Breast epithelium (tissue), 4 donors: ENCODE measurements at places on chromosomes 4 and X. TPM values are rescaled to one million over a fixed set of nuclear protein-coding genes. Genes with fewer than 3 reads are reported as not detected.

DNA sequence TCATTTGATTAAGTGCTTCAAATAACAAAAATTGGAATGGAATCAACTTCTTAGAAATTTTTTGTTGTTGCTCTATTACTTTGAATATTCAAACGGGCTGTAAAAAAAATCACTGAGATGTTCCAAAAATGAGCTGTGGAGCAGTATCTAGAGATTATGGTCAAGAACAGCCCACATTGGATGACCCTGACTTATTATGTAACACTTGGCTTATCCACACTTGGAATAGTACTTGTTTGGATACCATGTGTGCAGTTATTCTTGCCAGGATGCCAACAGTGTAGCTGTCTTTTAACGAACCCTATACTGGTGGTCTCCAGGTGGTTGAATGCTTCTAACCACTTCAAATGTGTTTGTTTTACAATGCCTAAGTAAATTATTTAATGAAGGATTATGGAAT lies 64.9 kb upstream of the CAMK2D start:
- DNase-seq, result no peak

- no peak for DNase-seq
Measured at GRCh38 chr4:40842318-40842717, 92.6 kb downstream of the NSUN7 start.

GRCh38 chr4:75997081-75997480 lies 6.3 kb upstream of the SDAD1 start:
- no peak for DNase-seq

DNA sequence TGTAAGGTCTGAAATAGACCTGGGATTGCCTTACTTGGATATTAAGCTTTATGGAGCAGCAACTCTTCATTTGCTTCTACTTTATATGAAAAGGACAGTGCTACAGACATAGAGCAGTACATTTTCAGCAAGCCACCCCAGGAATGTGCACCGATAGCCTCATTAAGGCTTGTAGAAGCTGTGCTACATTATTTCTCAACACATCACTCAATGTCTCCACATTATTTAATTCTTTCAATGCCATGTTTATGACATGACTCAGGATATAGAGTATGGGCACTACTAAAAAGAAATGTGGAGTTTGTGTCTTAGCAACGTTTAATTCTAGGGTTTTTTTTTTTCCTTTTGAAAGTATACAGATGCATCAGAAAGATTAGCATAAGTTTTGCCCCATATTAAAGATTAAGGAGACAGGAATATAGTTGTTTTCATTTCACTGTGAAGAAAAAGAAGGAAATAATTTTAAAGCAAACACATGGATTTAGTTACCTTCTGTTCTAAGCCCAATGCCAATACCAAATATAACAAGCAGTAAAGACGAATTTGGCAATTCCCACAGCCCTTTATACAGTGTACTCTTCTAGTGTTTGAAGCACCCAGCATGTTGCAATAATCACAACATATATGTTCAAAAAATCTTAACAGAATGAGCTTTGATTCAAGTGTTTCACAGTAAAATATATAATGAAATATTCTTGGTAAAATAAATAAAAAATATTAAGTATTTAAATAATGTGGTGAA lies 2140.1 kb upstream of the AGA start:
- no peak for DNase-seq

- DNase-seq, result no peak
Measured at GRCh38 chrX:123081776-123082175, 102.3 kb upstream of the GRIA3 start.

DNA sequence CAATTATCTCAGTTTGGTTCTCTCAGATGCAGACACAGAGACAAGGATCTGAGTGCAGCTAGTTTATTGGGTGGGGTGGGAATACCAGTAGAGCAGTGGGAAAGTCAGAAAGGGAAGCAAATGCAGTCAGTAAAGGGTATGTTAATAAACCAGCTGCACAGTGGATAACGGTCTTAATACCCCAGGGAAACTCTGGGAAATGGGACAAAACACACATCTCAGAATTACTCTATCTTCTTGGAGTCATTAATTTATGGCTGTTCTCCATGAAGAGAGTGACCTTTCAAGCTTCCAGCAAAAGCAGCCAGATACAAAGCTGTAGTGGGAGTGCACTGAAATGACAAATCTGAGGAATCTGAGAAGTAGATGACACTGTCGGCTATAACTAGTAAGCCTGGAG lies 73.3 kb upstream of the NALF2 start:
- no peak for DNase-seq

UGDH gene
- 74.9 TPM for total RNA-seq

FRAS1 gene
- 7.5 TPM for total RNA-seq

DNA sequence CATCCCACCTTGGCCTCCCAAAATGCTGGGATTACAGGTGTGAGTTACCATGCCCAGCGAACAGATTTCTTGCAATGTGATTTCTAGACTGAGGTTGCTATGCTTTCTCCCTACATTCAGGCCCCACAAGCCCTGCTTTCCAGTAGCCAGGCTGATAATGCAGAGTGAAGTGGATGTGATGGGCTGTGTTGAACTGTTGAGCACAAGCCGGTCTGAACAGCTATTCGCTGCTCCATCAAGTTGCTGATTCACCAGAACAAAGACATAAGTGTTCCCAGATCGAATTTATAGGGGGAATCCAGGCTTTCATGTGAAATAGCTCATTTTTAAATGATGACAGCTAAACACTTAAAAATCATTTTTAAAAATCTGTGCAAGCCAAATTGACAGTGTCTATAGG lies 8.0 kb downstream of the NIPAL1 start:
- no peak for DNase-seq

DNA sequence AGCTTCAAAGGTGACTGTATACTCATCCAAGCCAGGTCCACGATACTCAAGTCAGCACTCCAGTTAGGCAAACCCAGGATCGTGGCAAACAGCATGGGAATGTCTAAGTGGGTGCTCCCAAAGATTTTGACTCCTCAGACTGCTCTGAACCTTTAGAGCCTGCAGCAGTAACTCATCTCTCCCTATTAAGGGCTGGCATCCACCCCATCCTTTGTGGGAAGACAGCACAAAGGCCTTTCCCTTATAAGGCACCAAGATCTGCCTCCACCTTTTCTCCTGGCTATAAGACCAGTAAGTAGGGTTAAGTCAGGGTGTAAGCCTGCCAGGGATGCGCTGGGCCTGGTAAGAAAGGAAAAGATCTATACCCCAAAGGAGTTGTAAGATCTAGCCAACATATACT lies 23.6 kb upstream of the SLC25A43 start:
- no peak for DNase-seq

DNA sequence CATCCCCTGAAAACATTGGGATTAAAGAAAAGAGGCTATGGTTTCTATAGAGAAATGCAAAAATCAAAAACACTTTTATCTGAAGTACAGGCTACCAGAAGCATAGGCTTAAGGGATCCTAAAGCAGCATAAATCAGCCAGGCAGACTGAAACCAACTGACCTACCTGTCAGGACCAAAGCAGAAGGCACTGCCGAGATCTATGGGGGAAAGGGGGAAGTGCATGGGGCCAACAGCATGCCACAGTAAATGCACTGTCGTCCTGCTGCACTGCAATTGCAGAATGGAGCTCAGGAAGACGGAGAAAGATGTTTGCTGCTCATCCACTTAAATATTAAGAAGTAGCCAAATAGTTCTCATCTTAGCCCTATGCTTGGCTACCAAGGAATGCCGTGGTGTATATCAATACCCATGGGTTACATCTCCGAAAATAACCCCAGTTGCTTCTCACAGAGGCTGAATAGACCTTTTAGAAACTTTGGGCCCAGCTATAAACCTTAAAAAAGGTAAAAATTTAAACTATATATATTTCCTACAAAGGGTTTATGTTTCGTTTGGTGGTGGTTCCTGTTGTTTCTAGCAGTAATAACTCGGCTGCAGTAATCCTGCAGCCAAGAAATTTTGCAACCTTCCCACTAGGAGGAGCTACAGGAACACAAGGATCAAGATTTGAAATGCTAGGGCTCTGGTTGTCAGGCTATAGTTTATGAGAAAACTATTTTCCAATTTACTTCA lies 312.2 kb upstream of the DIAPH2 start:
- DNase-seq, result no peak

XAGE1A gene
- not detected for total RNA-seq

DNA sequence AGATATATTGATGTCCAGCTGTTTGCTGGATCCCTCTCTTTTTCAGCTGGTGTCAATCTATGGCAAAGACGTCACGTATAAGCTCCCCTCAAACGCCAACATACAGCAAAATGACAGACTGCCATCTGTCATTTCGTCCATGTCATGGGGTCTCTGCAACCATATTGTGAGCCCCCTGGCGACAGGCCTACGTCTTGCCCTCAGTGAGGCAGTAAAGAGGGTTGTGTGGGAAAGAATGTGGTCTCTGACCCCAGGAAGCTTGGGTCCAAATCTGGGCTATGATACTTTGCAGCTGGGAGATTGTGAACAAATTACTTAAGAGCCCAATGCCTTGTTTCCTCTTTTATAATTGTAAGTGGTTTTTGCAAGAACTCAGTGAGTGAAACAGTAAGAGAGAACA lies 7.4 kb downstream of the SUPT20HL2 start:
- no peak for DNase-seq

- DNase-seq, result no peak
Measured at GRCh38 chrX:69031181-69031580, 134.1 kb downstream of the PJA1 start.

DDX53 gene
- total RNA-seq, result not detected

DNA sequence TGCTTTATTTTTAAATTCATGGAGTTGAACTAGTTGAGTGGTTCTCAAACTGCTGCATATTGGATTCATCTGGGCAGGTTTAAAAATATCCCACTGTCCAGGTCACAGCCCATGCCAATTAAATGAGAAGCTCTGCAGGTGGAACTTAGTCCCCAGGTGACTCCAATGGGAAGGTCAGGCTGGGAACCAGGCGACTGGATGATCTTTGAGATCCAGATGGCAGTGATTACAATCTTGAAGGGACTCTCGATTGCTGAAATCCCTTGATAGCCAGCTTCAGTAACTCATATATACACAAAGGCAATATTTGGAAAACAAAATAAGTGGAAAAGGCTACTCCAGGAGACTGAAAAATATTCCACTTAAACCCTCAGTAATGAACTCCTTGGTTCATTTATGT lies 8.1 kb downstream of the ADH1A start:
- DNase-seq, result no peak

SORBS2 gene
- total RNA-seq, result 21.8 TPM

GRCh38 chrX:40087425-40088298 lies 10.1 kb downstream of the BCOR start:
- DNase-seq, result no peak

DNA sequence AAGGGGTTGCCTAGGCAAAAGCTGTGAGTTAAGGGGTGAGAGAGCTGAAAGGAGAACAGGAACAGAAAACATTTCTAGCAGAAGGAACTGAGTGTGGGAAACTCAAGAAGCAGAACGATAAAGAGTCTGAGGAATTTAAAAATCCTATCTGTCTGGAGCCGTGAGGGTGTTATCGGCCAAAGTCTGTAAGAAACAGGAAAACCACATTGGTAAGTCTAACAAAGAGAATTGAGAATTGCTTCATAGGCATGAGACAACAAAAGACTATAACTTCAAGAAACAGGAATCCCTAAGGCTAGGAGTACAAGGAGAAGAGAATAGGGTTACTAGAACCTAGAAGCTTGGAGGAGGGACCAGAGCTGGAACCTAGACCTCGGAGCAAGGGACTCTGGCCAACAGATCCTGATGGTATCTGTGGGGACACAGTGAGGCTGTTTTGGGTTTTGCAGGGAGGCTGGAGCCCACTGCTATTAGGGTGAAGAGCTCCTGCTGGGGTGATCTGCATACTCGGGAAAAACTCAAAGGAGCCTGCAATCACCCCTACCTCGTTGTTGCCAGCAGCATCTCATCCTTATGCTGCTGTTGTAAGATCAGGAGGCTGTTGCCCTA lies 175.6 kb downstream of the FBXO8 start:
- DNase-seq, result no peak

- no peak for DNase-seq
Measured at GRCh38 chr4:10108818-10109783, 7.5 kb downstream of the WDR1 start.

GRCh38 chr4:68719075-68719473 lies 48.6 kb upstream of the UGT2B15 start:
- DNase-seq, result no peak

DNA sequence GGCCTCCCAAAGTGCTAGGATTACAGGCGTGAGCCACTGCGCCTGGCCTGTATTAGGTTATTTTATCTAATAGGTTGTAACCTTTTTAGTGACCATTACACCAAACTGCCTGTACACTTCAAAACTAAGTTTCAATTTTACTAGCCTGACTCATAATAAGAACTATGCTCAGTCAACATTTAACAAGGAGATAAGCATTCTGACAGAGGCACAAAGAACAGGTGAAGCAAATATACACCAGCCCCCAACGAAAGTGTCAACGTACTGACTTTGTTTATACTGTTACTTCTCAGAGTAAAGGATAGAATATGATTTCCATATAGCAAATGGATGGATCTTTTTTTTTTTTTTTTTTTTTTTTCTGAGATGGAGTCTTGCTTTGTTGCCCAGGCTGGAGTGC lies 62.8 kb downstream of the SHISA3 start:
- no peak for DNase-seq

DNA sequence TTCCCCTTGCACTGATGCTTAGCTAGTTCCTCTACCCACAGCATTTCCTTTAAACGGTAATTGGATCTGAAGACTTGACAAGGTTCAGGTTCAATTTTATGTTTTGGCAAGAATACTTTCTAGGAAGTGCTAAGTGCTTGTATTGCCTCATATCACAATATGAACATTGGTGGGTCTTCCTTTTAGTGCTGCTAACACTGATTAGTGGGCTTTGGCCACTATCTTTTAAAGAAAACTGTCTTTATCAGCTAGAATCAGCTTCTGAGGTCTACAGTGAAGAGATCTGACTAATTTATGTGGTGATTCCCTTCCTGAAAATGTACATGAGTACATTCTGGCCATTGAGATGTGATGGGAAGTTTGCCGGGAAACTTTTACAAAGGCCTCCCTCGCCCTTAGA lies 316.7 kb upstream of the KLF3 start:
- DNase-seq, result no peak

- no peak for DNase-seq
Measured at GRCh38 chrX:68763481-68763880, 65.3 kb upstream of the EFNB1 start.

GRCh38 chr4:183264614-183265013 lies 55.5 kb downstream of the CLDN22 start:
- no peak for DNase-seq

DNA sequence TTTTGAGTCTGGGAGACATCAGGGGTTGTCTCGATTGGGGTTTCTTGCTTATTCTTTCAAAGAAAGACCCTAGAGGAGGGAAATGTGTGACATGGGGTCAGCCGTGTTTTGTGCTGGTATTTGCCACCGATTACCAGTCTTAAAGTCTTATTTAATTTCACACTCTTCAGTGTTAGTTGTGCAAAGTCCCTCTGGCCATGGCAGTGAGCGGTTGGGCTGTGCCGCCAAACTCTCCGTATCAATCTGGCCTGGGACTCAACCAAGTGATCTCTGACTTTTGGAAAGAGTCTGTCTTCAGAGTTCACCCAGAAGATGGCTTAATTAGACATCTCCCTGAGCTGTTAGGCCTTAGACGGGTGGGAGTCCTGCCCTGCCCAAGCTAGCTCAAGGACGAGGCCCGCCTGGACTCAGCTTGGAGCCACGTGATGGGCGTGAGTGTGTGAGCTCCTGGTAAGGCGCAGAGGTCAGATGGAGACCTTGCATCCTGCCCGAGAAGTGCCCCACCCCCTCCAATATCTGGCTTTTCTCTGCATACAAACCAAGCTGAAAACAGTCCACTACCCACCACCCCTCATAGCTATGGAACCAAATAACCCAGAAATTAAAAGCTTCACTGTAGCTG lies 3.8 kb upstream of the PITX2 start:
- DNase-seq, result no peak
